ENCODE measurements at places on chromosomes 1 and 21.
A peak's percentile ranks its signal among the peaks of the same experiment; 100 is the strongest.

GRCh38 chr1:157993147-157993917 lies at the start of gene KIRREL1:
Gene KIRREL1, plus strand, starts transcription at chr1:157993645. Its CDS starts 32 bp downstream, at chr1:157993677.
- peaks cover 27% of the 10 kb centered on the region for H3K27me3 ChIP-seq
- H3K4me1 ChIP-seq: peaks cover 12% of the 10 kb centered on the region
- DNase-seq: no peak
- H3K4me3 ChIP-seq: no peak within 1 kb of the TSS
- H3K36me3 ChIP-seq: no peaks in the 10 kb centered on the region

DNA sequence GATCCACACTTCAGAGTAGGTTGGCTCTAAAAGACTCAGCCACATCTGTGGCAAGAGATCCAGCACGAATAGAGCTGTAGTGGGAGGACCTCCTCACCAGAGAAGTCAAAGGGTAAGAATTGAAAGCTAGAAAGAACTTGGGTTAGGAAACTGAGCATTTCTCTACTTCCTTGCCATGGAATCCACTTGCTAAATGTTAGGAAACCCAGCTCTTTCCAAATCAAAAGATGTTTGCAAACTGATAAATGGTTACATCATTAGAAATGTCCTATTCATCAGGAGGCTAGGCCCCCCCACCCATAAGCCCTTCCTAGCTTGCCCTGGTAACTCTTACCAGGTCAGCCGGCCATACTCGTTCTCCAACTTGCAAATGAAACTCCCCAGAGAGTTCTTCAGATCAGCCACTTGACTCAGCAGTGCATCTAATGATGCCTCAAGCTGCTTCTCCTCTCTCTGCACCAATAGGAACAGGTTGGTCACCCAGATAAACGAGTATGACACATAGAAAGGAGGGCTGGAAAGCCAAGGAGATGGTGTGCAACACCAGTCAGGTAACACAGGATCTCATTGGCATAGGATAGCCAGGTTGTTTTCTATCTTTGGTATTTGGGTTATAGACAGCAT lies 1.5 kb downstream of the MED8 start:
- peaks cover 44% of the 10 kb centered on the region for H3K36me3 ChIP-seq
- no peaks in the 10 kb centered on the region for H3K27me3 ChIP-seq
- no peak overlapping the region for H3K27ac ChIP-seq
- peaks cover 21% of the 10 kb centered on the region for H3K4me1 ChIP-seq

DNA sequence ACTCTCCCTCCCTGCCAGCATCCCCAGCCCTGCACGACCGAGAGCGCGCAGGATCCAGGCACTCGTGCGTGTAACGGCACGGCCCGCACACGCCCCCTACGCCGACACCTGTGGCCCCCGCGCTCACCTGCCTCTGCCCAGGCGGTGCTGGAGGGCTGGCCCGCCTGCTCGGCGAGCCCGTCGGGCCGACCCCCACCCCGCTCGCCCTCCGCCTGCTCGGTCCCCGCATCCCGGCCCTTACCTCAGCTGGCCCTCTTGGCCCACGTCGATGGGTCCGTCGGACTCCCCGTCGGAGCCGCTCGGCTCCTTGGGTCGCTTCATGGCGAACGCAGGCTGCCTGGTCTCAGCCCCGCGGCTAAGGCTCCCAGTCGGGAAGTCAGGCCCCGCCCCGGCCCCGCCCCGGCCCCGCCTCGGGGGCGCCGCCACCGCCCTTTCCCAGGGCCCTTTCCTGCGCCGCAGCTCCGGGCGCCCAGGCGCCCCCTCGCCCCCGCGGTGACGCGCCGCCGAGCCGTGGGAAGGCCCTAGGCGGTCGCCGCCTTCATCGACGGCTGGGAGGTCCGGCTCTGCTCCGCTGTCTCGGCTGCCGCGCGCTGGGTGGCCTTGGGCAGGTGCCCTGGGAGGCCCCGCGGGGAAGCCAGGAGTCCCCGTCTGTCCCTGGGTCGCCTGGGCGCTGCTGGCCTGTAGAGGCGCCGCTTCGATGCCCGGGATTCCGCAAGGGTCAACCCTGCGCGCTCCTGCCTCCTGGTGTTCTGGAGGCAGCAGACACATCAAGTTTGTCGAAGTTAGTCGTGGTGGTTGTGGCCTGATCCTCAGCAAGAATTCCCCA lies at the start of gene HEYL:
Gene HEYL, minus strand, starts transcription at position 339 of the 826 bp plus-strand sequence. Its CDS starts 18 bp downstream, at position 321.
- H3K27me3 ChIP-seq: peaks cover 7% of the 10 kb centered on the region
- H3K4me1 ChIP-seq: no peaks in the 10 kb centered on the region
- H3K36me3 ChIP-seq: no peaks in the 10 kb centered on the region
- no peak within 1 kb of the TSS for H3K27ac ChIP-seq

GRCh38 chr1:5571438-5571837 lies 420.8 kb downstream of the NPHP4 start:
- H3K4me1 ChIP-seq: no peaks in the 10 kb centered on the region
- H3K36me3 ChIP-seq: no peaks in the 10 kb centered on the region
- H3K4me3 ChIP-seq: no peak overlapping the region
- H3K27me3 ChIP-seq: no peaks in the 10 kb centered on the region
- DNase-seq: no peak
- H3K27ac ChIP-seq: no peak overlapping the region

DNA sequence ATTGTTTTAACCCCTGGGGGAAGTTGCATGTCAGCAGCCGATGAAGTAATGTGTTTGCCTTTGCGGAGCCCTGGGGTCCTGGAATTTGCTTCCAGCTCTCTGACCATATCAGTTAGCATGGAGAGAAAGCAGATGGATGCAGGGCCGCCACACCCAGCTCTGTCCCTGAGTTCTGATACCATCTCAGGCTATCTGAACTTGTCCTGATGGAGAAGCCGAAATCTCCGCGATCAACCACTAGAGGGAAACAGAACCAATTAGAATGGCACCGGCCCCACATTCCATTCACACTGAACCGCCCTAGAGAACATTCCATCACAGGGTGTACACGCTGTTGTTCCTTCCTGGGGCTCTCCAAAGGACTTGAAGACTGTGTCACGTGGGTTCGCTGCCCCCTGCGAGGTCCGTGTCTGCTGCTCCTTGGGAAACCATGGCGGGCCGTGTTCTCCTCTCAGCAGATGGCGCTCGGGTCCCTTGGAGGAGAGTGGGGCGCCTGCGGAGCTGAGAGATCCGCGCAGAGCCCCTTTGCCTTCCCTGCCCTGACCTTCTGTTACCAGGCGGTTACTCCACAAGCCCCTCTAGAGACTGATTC lies 75.4 kb downstream of the ABCA4 start:
- DNase-seq: peak; percentile 50
- H3K4me3 ChIP-seq: no peak overlapping the region
- no peaks in the 10 kb centered on the region for H3K27me3 ChIP-seq
- H3K27ac ChIP-seq: no peak overlapping the region

GRCh38 chr1:172867216-172867818 lies 183.4 kb downstream of the TNFSF18 start:
- H3K27me3 ChIP-seq: no peaks in the 10 kb centered on the region
- H3K4me1 ChIP-seq: no peaks in the 10 kb centered on the region
- DNase-seq: no peak
- H3K36me3 ChIP-seq: no peaks in the 10 kb centered on the region
- peak overlapping the region; percentile 35 for H3K27ac ChIP-seq
- H3K4me3 ChIP-seq: no peak overlapping the region

GRCh38 chr1:23492132-23492720 lies 8.2 kb upstream of the ASAP3 start:
- H3K27me3 ChIP-seq: no peaks in the 10 kb centered on the region
- DNase-seq: no peak
- no peak overlapping the region for H3K27ac ChIP-seq
- H3K4me1 ChIP-seq: peaks cover 2% of the 10 kb centered on the region
- no peak overlapping the region for H3K4me3 ChIP-seq

DNA sequence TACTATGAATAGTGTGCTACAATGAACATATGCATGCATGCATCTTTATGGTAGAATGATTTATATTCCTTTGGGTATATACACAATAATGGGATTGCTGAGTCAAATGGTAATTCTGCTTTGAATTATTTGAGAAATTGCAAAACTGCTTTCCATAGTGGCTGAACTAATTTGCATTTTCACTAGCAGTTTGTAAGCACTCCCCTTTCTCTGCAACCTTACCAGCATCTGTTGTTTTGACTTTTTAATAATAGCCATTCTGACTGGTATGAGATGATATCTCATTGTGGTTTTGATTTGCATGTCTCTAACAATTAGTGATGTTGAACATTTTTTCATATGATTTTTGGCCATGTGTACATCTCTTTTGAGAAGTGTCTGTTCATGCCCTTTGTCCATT lies 24.0 kb upstream of the DIRAS3 start:
- H3K36me3 ChIP-seq: no peaks in the 10 kb centered on the region
- H3K27ac ChIP-seq: no peak overlapping the region
- H3K4me3 ChIP-seq: no peak overlapping the region
- no peaks in the 10 kb centered on the region for H3K4me1 ChIP-seq
- H3K27me3 ChIP-seq: no peaks in the 10 kb centered on the region

- no peaks in the 10 kb centered on the region for H3K27me3 ChIP-seq
- no peaks in the 10 kb centered on the region for H3K4me1 ChIP-seq
- H3K4me3 ChIP-seq: no peak overlapping the region
- H3K27ac ChIP-seq: no peak overlapping the region
- H3K36me3 ChIP-seq: no peaks in the 10 kb centered on the region
These were observed 20.3 kb downstream of the RSPH1 start for GRCh38 chr21:42475526-42476387.

DNA sequence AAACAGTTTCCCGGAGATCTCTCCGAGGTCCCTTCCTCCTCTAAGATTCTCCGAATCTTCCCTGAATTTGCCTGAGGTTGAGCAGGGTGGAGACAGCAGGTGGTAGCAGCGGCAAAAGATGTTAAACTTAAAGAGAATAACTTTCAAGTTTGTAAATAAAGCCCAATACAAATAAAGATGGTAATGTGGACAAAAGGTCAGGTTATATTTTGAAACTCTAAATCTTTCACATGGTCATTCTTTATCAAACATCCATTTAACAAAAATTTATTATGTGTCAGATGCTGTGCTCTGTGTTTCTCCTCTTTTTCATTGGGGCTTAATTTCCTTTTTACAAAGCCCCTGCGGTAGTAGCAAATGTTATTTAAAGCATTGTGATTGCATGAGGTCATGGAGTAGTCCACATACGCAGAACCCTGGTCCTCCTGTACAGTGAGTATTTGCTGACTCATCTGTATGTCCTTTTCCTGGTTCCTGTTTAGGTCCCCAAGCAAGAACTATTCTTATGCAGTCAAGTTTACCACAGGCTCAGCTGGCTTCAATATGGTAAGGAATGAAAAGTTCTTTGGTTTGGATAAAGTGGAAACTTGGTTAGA lies 119.2 kb downstream of the ITSN1 start:
- no peak overlapping the region for H3K4me3 ChIP-seq
- DNase-seq: no peak
- H3K27me3 ChIP-seq: no peaks in the 10 kb centered on the region
- no peaks in the 10 kb centered on the region for H3K4me1 ChIP-seq
- no peaks in the 10 kb centered on the region for H3K36me3 ChIP-seq
- no peak overlapping the region for H3K27ac ChIP-seq

- H3K4me1 ChIP-seq: no peaks in the 10 kb centered on the region
- H3K4me3 ChIP-seq: no peak overlapping the region
- no peak overlapping the region for H3K27ac ChIP-seq
- no peak for DNase-seq
These were observed 48.5 kb downstream of the NR5A2 start for GRCh38 chr1:200075938-200076546.

- H3K36me3 ChIP-seq: no peaks in the 10 kb centered on the region
- peaks cover 15% of the 10 kb centered on the region for H3K27me3 ChIP-seq
- DNase-seq: no peak
- no peak overlapping the region for H3K27ac ChIP-seq
- H3K4me1 ChIP-seq: peaks cover 4% of the 10 kb centered on the region
- no peak overlapping the region for H3K4me3 ChIP-seq
These were observed 43.7 kb downstream of the CDK18 start for GRCh38 chr1:205547936-205548827.

- H3K27ac ChIP-seq: no peak overlapping the region
- no peak overlapping the region for H3K4me3 ChIP-seq
- H3K27me3 ChIP-seq: no peaks in the 10 kb centered on the region
These were observed 42.8 kb downstream of the PRDM15 start for GRCh38 chr21:41836166-41837015.

DNA sequence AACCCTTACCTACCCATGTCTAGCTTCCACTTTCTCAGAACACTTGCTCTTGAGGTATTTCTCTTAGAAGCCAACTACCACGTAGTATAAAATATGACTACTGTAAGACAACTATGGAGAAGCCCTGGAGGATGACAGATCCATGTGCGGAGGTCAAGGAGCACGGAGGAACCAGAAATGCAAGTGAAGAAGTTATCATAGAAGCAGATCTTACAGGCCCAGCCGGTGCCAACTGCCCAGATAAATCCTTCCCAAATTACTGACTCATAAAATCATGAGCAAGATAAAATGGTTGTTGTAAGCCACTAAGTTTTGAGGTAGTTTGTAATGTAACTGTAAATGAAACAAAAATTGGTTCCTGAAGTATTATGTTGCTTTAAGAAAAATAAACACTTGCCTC lies 12.6 kb downstream of the GTF2B start:
- H3K27me3 ChIP-seq: no peaks in the 10 kb centered on the region
- H3K4me3 ChIP-seq: no peak overlapping the region
- H3K27ac ChIP-seq: no peak overlapping the region

DNA sequence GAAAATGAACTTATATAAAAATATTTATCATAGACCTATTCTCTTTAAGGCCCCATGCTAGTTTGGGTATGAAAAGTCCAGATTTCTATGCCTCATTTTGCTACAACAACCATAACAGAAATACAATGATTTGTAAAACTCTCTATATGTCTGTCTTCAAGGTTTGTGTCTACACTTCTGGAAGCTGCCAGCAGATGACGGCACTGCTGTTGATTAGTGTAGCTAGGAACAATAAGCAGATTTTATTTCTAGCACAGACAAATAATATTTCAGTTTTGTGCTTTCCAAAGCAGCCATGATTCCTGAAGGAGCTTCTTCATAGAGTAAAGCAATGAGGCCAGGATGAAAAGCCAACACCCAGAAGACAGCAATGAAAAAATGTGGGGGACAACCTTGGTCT lies 779.6 kb upstream of the ADGRL2 start:
- no peaks in the 10 kb centered on the region for H3K4me1 ChIP-seq
- no peak overlapping the region for H3K27ac ChIP-seq
- no peak for DNase-seq
- H3K27me3 ChIP-seq: no peaks in the 10 kb centered on the region
- H3K36me3 ChIP-seq: no peaks in the 10 kb centered on the region

- no peaks in the 10 kb centered on the region for H3K27me3 ChIP-seq
- no peak overlapping the region for H3K27ac ChIP-seq
- H3K36me3 ChIP-seq: peaks cover 76% of the 10 kb centered on the region
- H3K4me1 ChIP-seq: peaks cover 5% of the 10 kb centered on the region
- no peak overlapping the region for H3K4me3 ChIP-seq
- DNase-seq: no peak
These were observed 22.8 kb downstream of the WDR26 start for GRCh38 chr1:224411766-224412165.

GRCh38 chr1:41497056-41497440 lies 12.6 kb upstream of the EDN2 start:
- H3K27ac ChIP-seq: no peak overlapping the region
- no peaks in the 10 kb centered on the region for H3K36me3 ChIP-seq
- H3K4me1 ChIP-seq: peaks cover 10% of the 10 kb centered on the region
- H3K4me3 ChIP-seq: no peak overlapping the region
- no peak for DNase-seq

Data from natural killer cell (primary cell).